ENCODE measurements at places on chromosomes 12 and 14.

- DNase-seq = no peak
Measured at GRCh38 chr12:232731-233614, 19.0 kb upstream of the SLC6A12 start.

DNA sequence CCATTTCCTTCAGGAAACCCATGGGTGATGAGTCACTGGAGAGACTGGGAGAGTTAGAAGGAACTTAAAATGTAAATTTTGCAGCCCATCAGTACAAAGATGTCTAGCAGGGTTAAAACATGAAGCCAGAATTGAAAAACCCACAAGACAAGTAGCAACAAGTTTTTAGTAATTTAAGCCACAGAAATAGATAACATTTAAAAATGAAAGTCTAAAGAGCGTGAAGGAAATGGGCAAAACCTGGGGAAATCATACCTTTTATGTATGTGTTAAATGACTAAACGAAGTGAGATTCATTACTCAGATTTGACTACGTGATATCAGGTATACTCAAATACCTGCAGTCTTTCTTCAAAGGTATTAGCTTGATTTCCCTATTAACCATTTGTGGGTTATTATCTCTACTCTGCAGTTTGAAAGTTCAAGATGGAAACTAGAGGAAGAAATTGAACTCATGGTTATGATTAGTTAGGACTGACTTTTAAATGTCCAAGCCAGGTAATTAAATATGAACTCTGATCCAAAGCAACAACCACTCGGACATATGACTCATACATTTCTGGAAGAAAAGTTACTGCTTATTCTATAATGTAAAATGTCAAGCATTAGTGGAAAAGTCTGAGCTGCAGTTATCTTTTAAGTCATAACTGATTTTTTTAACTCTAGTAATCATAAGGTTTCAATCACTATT is 84.1 kb downstream of the ITPR2 start:
- DNase-seq = no peak

GRCh38 chr14:87397499-87397898 is 595.5 kb downstream of the GALC start:
- no peak for DNase-seq

DNA sequence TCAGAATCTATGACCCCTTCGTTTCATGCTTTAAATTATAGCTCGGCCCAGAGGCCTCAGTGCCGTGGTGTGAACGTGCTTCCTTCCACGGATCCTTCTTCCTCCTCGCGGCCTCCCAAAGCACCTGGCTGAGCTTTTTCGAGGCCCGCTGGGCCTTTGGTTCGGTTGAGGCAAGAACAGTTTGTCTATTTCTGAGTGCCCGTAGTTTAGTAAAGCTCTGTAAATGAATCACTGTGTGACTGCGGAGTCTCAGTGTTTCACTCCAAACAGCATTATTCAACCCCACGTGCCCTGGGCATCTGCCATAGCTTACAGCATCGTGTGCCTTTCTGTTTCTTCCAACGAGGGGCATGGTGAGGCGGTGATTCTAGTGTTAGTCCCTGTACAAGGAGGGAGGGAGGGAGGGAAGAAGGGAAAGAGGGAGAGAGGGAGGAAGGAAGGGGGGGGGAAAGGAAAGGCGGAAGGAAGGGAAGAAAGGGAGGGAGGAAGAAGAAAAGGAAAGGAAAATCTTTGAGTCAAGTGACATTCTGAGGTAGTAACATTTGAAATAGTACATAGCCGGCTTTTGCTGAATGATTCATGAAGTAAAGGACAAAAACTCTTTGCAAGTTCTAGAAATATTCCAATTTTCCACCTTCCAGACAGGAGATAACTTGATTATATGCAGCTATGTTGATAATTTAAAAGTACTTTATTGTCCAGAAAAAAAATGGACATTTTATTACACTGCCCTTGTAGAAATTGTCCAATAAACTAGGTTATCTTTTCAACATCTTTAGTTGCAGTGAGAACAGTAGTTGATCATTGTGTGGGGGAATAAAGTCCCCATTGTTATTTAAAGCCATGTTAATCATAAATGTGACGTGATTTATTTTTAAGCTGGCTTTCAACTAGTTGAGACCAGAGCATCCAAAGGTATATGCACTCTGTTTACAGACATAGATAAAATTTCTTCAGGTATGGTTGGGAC is 1.2 kb upstream of the TRIM9 start:
- DNase-seq = no peak

GRCh38 chr12:113591480-113591974 is 119.9 kb upstream of the LHX5 start:
- no peak for DNase-seq

DNA sequence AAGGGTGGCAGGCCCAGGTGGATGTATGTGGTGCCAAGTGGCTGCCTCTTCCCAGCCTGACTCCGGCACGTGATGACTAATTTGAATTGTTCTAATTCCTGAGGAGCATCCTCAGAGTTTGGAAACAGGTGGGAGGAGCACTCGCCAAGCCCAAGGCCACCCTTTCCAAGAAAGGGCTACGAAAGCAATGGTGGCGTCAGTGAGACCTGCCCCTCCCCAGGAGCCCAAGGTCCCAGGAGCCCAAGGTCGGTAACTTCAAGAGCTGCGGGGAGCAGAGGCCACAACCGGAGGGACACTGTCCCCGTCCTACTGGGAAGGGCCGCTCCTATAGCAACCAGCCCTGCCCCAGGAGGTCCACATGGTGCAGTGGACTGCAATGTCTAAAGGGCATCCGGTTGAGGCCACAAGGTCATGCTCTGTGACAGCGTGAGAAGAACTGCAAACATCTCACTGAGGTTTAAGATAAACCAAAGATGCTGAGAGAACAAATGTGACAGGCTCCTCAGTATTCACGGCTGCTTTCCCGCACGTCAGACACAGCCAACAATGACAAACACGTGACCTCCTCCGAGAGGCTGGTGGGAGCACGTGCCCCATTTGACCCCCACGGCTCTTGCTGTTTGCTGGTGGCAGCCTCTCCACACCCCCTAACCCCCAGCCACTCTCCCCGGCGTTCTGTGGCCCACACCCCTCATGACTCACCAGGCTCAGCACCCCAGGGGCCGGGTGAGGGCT is 79.6 kb downstream of the ITPK1 start:
- DNase-seq = no peak

GRCh38 chr12:112341046-112341825 is 41.0 kb downstream of the HECTD4 start:
- no peak for DNase-seq

GRCh38 chr14:74954947-74955228 is 509 bp downstream of the PGF start:
- DNase-seq = no peak

- no peak for DNase-seq
Measured at GRCh38 chr14:89243741-89244140, 173.3 kb downstream of the FOXN3 start.

- DNase-seq = no peak
Measured at GRCh38 chr12:92582893-92583292, 119.9 kb upstream of the PLEKHG7 start.

DNA sequence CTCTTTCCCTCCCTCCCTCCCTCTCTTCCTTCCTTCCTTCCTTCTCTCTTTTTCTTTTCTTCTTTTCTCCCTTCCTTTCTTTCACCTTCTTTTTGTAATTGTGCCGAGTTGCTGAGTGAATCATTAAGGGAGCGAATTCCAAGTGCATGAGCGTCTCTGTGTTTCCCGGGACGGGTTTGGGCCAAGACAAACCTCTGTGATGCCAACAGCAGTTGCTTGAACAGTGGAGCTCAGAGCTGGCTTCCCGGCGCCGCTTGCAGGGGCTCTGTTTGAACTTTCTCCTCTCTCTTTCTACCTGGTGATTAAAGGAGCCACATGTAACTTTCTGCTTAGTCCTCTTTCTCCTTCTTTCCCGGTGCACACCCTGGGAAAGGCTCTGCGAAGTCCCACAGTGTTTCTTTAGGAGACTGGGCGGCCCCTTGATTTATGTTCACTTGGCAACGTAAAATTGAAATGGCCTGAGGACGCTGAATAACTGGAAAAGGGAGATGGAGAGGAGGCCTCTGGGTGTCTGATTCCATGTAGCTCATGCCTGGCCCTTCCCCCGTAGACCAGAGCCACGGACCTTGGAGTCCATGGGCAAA is 33.7 kb upstream of the MAP1LC3B2 start:
- no peak for DNase-seq

DNA sequence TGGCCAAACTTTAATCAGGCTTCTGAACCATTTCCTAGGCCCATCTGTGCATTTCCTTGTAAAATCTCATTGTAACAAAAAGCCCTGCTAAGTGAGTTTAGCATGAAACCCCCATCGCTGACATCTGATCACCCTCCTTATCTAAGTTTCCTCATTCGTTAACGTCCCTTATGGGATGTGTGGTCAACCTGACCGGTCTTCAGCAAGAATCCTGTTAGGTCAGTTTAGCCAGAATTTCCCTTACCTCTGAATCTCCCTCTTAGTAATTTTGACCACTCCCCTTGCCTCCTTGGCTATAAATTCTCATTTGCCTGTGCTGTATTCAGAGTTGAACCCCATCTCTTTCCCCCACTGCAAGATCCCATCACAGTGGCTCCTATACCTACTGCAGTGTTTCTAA is 239.3 kb downstream of the RMST start:
- DNase-seq = no peak

All from central memory CD4-positive, alpha-beta T cell (primary cell).